Fibroblast of lung (primary cell): ENCODE measurements at places on chromosomes 6 and 20. TPM values are rescaled to one million over a fixed set of nuclear protein-coding genes. Genes with fewer than 3 reads are reported as not detected.

- no peaks in the 10 kb centered on the region for H3K4me1 ChIP-seq
- H3K27ac ChIP-seq: no peak overlapping the region
- no peak overlapping the region for H3K4me3 ChIP-seq
These were observed 39.9 kb upstream of the SAMD5 start for GRCh38 chr6:147468634-147469033.

- H3K4me3 ChIP-seq: no peak overlapping the region
- no peaks in the 10 kb centered on the region for H3K27me3 ChIP-seq
- H3K36me3 ChIP-seq: no peaks in the 10 kb centered on the region
- no peak overlapping the region for H3K27ac ChIP-seq
- DNase-seq: peak; percentile 52
These were observed 319.8 kb upstream of the PLCB4 start for GRCh38 chr20:8749101-8749500.

DNA sequence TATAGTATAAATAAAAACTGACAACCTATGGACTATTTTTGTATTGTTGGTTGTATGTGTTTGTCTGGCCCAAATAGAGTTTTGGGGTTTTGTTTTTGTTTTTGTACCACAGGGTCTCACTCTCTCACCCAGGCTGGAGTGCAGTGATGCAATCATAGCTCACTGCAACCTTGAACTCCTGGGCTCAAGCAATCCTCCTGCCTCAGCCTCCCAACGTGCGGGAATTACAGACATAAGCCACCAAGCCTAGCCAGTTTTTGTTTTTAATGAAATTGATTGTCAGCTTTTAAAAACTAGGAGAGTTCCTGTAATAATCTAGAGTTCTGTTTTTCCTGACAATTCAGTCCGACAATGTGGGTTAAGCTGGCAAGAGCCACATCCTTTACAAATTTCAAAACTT, 98.7 kb downstream of the ZMYND8 start:
- H3K27ac ChIP-seq: no peak overlapping the region
- H3K4me1 ChIP-seq: peaks cover 7% of the 10 kb centered on the region
- peaks cover 1% of the 10 kb centered on the region for H3K36me3 ChIP-seq
- H3K27me3 ChIP-seq: no peaks in the 10 kb centered on the region
- no peak for DNase-seq

GRCh38 chr6:167000759-167001158, 1.6 kb downstream of the CEP43 start:
- no peak overlapping the region for H3K27ac ChIP-seq
- H3K36me3 ChIP-seq: peaks cover 2% of the 10 kb centered on the region
- H3K4me1 ChIP-seq: peaks cover 4% of the 10 kb centered on the region
- H3K27me3 ChIP-seq: no peaks in the 10 kb centered on the region
- H3K4me3 ChIP-seq: peak overlapping the region; percentile 77
- DNase-seq: no peak

DNA sequence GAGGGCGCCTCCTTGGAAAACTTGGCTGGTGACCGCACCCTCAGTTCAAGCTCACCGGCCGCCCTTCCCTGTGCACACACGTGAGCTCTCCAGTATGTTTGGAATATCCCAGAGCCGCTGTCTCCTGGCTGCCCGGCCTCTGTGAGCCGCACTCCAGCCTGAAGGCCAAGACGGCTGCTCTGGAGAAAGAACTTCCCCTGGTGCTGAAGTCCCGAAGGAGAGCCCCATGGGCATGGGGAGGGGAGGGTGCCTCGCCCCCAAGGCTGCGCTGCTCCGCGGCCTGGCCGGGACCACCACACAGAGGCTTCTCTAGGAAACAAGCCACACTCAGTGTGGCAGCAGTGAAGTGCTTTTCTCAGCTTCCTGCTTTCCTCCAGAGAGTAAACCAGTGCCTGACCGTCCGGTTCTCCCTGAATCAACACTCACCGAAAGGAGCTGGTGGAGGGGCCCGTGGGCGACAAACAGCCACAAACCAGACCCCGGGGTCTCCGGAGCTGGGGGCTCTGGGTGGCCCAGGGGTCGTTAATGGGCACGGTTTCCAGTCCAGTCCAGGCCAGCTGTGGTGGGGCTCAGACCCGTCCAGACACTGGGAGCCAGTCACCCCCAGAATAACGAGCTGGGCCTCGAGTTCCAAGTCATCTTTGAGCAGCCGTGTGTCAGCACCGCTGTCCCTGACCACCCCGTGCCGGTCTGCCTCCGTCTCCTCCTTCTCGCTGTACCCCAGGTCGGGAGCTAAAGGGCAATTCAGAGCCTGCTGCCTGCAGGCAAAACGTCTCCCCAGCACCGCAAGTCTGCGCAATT, 87.4 kb upstream of the BHLHE23 start:
- no peak overlapping the region for H3K27ac ChIP-seq
- no peaks in the 10 kb centered on the region for H3K27me3 ChIP-seq
- no peak for DNase-seq

GRCh38 chr6:41997456-41997855, 52.9 kb upstream of the TAF8 start:
- no peaks in the 10 kb centered on the region for H3K36me3 ChIP-seq
- no peak for DNase-seq
- H3K4me1 ChIP-seq: no peaks in the 10 kb centered on the region
- no peak overlapping the region for H3K4me3 ChIP-seq
- H3K27ac ChIP-seq: no peak overlapping the region

DNA sequence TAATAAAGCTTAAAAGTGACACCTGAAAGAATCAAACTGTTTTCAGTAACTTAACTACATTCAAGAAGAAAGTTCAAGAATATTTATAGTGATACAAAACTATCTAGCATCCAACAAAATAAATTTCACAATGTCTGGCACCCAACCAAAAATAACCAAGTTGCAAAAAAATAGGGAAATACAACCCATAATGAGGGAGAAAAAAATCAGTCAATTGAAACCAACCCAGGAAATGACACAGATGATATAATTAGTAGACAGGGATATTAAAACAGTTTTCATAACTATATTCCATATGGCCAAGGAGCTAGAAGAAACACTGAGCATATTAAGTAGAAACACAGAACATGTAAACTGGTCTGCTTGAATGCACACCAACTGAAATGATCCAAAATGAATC, 120.2 kb upstream of the BEND3 start:
- H3K27ac ChIP-seq: no peak overlapping the region
- peak; percentile 65 for DNase-seq
- no peaks in the 10 kb centered on the region for H3K36me3 ChIP-seq
- H3K27me3 ChIP-seq: no peaks in the 10 kb centered on the region
- no peaks in the 10 kb centered on the region for H3K4me1 ChIP-seq

GRCh38 chr6:106918115-106918514, 56.4 kb downstream of the CD24 start:
- H3K4me3 ChIP-seq: no peak overlapping the region
- no peak overlapping the region for H3K27ac ChIP-seq
- no peaks in the 10 kb centered on the region for H3K36me3 ChIP-seq
- no peak for DNase-seq
- H3K4me1 ChIP-seq: no peaks in the 10 kb centered on the region

DNA sequence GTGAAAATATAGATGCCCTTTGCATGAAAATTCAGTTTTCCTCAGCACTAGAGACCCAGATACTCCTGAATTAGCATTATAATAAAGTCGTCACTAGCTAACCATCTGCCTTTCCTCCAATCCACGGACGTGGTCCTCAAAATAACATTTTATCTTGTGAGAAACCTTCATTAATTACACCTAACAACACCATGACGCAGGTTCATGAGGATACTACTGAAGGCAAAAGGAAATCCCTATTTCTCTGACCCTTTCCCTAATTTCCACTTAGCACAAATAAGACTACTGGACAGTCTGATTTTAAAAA, 1.3 kb upstream of the PNISR start:
- DNase-seq: peak; percentile 26
- peak overlapping the region; percentile 99 for H3K4me3 ChIP-seq
- peaks cover 6% of the 10 kb centered on the region for H3K4me1 ChIP-seq
- H3K36me3 ChIP-seq: no peaks in the 10 kb centered on the region
- H3K27me3 ChIP-seq: no peaks in the 10 kb centered on the region

GRCh38 chr6:157647261-157647915, 175.7 kb upstream of the SNX9 start:
- H3K4me3 ChIP-seq: no peak overlapping the region
- H3K27ac ChIP-seq: no peak overlapping the region
- no peak for DNase-seq

- DNase-seq: peak; percentile 79
- H3K27ac ChIP-seq: no peak overlapping the region
- H3K4me1 ChIP-seq: peaks cover 3% of the 10 kb centered on the region
- H3K27me3 ChIP-seq: peaks cover 3% of the 10 kb centered on the region
These were observed 435 bp downstream of the DLK2 start for GRCh38 chr6:43454696-43455530.

DNA sequence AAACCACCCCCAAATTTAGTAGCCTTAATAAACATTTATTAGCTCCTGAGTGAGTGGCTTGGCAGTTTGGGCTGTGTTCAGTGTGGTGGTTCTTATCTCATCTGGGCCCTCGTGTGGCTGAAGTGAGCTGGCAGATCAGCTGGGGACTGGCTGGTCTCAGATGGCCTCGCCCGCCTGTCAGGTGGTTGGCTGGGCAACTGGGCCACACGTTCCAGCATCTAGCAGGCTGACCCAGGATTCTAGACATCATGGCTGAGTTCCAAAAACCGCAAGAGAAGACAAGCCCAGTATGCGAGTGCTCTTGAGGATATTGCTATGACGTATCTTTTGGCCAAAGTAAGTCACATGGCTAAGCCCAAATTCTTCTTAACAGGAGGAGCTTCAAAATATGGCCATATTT, 28.9 kb downstream of the EIF2S2 start:
- no peaks in the 10 kb centered on the region for H3K27me3 ChIP-seq
- DNase-seq: peak; percentile 96
- H3K4me3 ChIP-seq: no peak overlapping the region
- peaks cover 15% of the 10 kb centered on the region for H3K36me3 ChIP-seq
- peak overlapping the region; percentile 17 for H3K27ac ChIP-seq

- H3K27me3 ChIP-seq: no peaks in the 10 kb centered on the region
- DNase-seq: peak; percentile 64
- H3K4me1 ChIP-seq: peaks cover 15% of the 10 kb centered on the region
- H3K27ac ChIP-seq: no peak overlapping the region
- no peak overlapping the region for H3K4me3 ChIP-seq
- H3K36me3 ChIP-seq: no peaks in the 10 kb centered on the region
These were observed 81.6 kb upstream of the PREP start for GRCh38 chr6:105484238-105485161.

- H3K27ac ChIP-seq: no peak overlapping the region
- H3K4me3 ChIP-seq: no peak overlapping the region
- H3K4me1 ChIP-seq: peaks cover 12% of the 10 kb centered on the region
- H3K27me3 ChIP-seq: no peaks in the 10 kb centered on the region
- no peak for DNase-seq
- no peaks in the 10 kb centered on the region for H3K36me3 ChIP-seq
These were observed 77.0 kb downstream of the PLCB1 start for GRCh38 chr20:8209061-8209460.

DNA sequence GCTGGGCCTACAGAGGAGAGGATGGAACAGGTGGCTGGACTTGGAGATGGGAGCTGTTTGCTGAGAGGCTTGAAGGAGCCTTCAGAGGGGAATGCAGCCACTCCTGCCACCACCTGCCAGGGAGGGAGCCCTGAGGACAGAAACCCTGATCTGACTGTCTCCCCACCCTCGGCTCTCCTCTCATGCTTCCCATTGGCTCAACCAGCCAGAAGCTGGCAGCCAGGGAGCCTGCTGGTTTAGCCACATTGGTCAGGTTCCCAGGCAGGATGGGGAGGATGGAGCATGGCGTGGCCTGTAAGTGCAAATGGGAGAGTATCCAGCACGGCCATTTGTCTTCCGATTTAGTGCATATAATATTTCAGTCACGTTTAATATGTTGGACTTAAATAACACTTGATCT, 12.8 kb downstream of the TREM1 start:
- no peak for DNase-seq
- H3K4me1 ChIP-seq: no peaks in the 10 kb centered on the region
- no peaks in the 10 kb centered on the region for H3K27me3 ChIP-seq
- H3K36me3 ChIP-seq: no peaks in the 10 kb centered on the region
- no peak overlapping the region for H3K4me3 ChIP-seq

GRCh38 chr6:138431256-138432062, 27.4 kb downstream of the HEBP2 start:
- H3K4me1 ChIP-seq: peaks cover 3% of the 10 kb centered on the region
- H3K27ac ChIP-seq: no peak overlapping the region
- H3K27me3 ChIP-seq: no peaks in the 10 kb centered on the region
- no peak for DNase-seq

- DNase-seq: no peak
- peaks cover 3% of the 10 kb centered on the region for H3K36me3 ChIP-seq
- no peaks in the 10 kb centered on the region for H3K27me3 ChIP-seq
- H3K4me3 ChIP-seq: no peak overlapping the region
These were observed 60.5 kb downstream of the MTHFD1L start for GRCh38 chr6:150925976-150926375.

DNA sequence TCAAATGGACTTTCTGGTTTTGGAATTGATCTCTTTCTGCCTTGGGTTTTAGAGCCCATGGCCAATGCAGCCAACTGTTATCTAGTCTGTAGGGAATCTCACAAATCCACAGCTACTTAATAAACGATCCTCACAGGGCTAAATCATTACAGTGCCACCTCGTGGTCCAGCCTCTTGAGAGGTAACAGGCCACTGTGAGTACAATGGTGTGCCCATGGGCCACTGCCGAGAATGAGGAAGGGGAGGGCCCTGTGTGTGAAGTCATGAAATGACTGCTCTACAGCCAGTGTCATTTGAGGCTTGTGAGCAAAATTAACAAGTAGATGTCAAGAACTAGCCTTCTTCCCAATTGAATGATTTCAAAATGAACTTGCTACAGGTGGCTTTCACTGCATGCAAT, 54.3 kb upstream of the GMPR start:
- no peaks in the 10 kb centered on the region for H3K27me3 ChIP-seq
- DNase-seq: no peak
- H3K36me3 ChIP-seq: no peaks in the 10 kb centered on the region
- H3K4me3 ChIP-seq: no peak overlapping the region

DNA sequence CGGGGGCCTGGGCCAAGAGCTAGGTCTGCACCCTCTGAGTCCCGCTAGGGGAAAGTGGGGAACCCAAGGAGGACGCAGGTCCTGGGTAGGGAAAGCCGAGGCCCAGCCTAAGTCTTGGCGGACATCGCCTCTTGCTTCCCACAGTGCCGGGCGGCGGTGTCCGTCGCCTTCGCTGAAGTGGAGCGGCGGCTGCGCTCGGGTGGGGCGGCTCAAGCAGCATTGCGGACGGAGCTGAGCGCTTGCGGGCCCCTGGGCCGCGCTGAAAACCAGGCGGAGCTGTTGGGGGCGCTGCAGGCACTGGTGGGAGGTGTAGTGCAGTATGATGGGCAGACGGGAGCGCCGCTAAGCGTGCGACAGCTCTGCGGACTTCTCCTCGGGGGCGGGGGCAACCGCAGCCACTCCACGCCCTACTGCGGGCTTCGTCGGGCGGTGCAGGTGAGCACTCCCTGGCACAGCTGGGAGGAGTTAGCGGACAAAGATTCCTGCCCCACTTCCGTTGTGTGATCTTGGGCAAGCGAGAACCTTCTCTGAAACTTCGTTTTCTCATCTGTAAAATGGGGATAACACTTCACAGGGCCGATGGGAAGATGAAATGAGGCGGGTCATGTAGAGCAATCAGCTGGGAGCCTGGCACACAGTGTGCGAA, 4.2 kb downstream of the PRSS16 start:
- H3K4me3 ChIP-seq: no peak overlapping the region
- peaks cover 19% of the 10 kb centered on the region for H3K27me3 ChIP-seq
- H3K4me1 ChIP-seq: no peaks in the 10 kb centered on the region
- peak; percentile 67 for DNase-seq

- H3K27me3 ChIP-seq: no peaks in the 10 kb centered on the region
- H3K36me3 ChIP-seq: no peaks in the 10 kb centered on the region
- no peak for DNase-seq
- no peak overlapping the region for H3K4me3 ChIP-seq
- H3K4me1 ChIP-seq: no peaks in the 10 kb centered on the region
These were observed 145.5 kb downstream of the ERMARD start for GRCh38 chr6:169896826-169897456.

The NKX2-2 gene
- total RNA-seq: not detected in 2 replicates

The CTCFL gene
- not detected in 2 replicates for total RNA-seq

The BPIFB4 gene
- not detected in 2 replicates for total RNA-seq

The IL20RA gene
- total RNA-seq: 0.33 and 0.77 TPM in 2 replicates

The DNAJC5 gene
- total RNA-seq: 35.7 and 48.9 TPM in 2 replicates

The FAM209B gene
- not detected in 2 replicates for total RNA-seq
